ENCODE measurements at places on chromosomes 6 and 20.

- DNase-seq, result no peak
Observed at GRCh38 chr6:71130277-71130676, 158.3 kb upstream of the OGFRL1 start.

DNA sequence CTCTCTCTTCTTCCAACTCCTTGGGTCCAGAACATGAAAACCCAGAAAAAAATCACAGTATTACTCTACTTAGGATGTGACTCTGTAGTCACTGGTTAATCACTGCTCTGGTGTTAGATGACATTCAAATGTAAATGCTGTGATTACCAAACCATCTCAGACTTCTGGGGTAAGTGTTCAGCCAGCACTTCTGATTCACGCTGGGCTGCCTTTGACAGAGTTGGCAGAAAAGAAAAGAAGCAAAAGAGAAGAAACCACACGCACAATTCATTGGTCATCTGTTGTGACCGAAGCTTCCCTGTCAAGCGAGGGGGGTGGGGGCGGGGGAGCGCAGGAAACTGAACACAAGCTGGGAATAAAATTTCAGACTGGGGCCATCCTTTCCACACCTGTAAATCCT lies 82.7 kb downstream of the PSMG4 start:
- no peak for DNase-seq

DNA sequence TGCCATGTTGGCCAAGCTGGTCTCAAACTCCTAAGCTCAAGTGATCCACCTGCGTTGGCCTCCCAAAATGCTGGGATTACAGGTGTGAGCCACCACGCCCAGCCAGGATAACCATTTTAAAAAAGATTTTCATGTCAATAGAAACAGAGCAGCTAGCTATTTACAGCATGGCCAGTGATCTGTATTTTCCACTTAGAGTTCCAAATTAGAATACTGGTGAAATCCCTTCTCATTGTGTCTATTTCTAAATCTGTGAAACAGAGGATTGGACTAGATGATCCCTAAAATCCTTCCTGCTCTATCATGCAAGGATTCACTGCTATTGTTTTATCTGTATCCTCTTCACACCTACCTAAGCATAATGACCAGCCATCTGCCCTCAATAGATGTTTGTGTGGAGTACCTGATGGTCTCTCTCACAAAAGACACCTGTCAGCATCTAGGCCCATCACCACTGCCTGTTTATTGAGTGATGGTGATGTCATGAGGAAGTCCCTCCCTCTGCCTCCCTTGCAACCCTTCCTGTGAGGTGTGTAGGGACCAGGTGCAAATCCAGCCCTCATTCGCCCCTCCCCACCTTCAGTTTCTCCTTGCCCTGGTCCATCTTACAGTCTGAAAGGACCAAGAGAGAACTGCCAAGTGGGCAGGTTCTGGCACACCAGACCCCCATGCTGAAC lies 26.5 kb upstream of the SMIM29 start:
- no peak for DNase-seq

- no peak for DNase-seq
Observed at GRCh38 chr20:4603724-4604123, 118.0 kb upstream of the PRND start.

DNA sequence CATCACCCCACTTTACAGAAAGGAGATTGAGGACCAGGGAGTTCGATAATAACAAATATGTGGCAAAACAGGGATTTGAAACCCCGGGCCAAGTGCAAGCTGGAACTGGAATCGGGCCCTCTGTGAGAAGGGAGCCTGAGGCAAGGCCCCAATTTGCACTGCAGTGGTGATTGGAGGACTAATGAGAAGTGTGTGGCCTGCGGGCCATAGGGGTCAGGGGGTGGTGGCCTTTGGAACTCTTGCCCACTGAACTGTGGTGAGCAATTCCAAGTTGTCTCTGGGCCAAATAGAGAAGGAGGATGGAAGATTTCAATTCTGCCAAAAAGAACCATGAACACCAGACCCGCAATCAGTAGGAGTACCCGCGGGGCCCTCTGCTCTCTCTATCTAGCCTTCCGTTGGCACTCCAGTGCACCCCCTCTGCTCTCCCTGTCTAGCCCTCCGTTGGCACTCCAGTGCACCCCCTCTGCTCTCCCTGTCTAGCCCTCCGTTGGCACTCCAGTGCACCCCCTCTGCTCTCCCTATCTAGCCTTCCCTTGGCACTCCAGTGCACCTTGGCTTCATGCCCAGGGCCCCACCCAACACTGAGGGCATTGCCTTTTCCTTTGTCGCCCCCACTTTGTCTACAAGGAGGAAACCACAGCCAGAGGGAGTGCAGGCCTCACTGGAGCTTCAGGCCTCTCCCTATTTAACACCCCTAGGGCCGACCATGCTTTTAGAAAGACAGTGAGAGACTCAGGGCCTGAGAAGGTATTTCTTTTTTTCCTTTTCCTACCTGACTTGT lies 6.0 kb upstream of the PTPRA start:
- no peak for DNase-seq

GRCh38 chr20:43320536-43320935 lies 130.8 kb upstream of the PTPRT start:
- DNase-seq, result no peak

GRCh38 chr20:19890445-19891051 lies 126.6 kb upstream of the NAA20 start:
- DNase-seq, result no peak

GRCh38 chr6:31582230-31582643 lies at the start of gene LTB:
Gene LTB (minus strand): TSS chr6:31582424. CDS start chr6:31582417, 7 bp downstream.
- no peak for DNase-seq

GRCh38 chr6:143336446-143337152 lies 113.9 kb downstream of the ADAT2 start:
- DNase-seq, result peak; percentile 12

- no peak for DNase-seq
Observed at GRCh38 chr20:43681991-43682410, 15.1 kb downstream of the MYBL2 start.

DNA sequence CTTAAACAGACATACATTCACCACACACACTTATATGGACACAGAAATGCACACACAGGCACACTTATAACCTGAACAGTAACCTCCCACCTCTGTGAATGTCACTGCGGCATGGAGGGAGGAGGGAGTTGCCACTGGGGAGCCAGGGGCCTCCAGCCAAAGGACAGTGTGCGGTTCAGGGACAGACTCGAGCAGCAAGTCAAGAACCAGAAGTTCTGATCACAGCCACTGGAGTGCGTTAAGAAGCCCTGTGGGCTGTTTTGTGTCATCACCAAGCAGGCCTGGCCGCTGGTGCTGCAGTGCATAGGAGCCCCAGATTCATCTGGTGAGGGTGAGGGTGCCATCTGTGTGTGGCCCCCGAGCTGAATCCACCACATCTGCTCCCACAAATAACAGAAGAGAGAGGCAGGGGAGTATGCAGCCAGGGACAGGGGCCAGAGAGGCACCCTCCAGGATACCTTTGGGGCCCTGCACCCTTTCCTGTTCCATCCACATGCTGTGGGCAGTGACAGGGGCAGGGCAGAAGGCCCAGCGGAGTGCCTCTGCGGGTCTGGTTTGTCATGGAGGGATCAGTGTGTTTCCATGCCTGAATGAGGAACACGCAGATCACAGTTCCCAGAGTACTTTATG lies 20.3 kb downstream of the SYNDIG1 start:
- no peak for DNase-seq

- no peak for DNase-seq
Observed at GRCh38 chr20:5146099-5146668, 19.4 kb downstream of the CDS2 start.

DNA sequence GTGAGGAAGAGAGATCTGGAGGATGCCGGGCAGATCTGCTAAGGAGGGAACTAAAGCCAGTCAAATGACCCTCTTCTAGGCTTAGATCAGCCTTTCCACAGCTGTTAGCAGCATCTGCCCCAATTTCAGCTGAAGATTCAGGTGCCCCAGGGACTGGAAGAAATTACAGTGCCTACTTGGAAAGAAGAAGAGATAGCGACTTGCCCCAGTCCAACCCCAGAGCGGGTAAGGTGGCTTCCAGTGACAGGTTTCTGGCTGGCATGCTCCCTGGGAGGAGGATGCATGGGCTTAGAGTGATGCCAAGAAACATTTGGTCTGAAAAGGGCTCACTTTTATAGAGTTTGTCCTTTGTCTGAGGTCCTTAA lies 620 bp downstream of the TJAP1 start:
- no peak for DNase-seq

GRCh38 chr6:143058987-143059386 lies 1.7 kb upstream of the AIG1 start:
- DNase-seq, result no peak

DNA sequence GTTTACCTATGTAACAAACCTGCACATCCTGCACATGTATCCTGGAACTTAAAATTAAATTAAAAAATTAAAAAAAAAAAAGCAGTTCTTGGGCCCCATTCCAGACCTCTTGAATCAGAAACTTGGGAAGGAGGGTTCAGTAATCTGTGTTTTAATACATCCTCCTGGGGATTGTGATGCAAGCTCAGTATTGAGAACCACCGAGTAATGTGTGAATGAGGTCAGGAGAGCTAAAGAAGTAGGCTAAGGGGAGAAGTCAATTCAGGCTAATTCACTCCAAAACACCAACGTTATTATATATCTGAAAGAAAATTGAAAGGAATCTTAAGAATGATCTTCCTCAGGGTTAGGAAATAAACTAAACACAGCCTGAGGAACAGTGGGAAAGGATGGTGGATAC lies 120.4 kb downstream of the RNF144B start:
- no peak for DNase-seq

DNA sequence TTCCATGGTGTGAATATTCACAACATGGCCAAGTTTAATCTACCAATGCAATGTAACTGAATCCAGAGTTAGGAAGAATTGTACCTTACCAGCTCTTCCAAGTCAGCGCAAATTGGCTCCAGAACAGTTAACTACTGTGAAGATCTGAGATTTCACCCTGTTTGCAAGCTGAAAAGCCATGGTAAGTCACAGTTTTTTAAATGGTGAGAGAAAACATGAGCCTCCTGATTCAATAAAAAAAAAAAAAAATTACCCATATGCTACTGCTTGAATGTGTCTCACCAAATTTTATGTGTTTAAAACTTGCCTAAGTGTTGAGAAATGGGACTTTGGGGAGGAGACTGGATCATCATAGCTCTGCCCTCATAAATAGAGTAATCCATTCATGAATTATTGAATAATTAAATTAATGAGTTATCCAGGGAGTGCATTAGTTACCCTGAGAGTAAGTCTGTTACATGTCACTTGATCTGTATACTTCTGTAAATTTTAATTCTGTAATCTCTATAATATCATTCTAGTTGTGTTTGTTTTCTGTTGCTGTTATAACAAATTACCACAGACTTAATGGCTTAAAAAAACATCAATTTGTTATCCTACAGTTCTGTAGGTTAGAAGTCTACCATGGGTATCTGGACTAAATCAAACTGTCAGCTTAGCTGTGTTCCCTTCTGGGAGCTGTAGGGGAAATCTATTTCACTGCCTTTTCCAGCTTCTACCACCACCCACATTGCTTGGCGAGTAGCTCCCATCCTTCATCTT lies 1355.9 kb downstream of the GRIK2 start:
- no peak for DNase-seq

DNA sequence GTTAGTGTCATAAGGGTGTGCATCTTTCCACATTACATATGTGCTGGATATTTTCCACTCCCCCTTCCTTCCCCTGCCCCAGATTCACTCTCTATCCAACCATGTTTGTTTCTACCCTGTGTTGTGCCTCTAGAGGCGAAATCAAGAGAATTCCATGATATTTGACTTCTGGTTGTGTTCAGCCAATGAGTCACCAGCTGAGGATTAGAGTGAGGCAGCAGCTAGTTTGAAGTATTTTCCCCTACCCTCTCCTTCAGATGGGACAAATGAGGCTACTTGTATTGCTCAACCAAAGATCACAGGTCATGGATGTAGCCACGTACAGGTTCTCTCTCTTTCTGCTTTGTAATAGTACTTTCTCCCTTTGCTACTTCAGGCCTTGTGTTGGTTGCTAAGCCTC lies 24.5 kb upstream of the OR2J2 start:
- DNase-seq, result no peak

GRCh38 chr6:106287215-106287614 lies 38.3 kb downstream of the ATG5 start:
- no peak for DNase-seq

DNA sequence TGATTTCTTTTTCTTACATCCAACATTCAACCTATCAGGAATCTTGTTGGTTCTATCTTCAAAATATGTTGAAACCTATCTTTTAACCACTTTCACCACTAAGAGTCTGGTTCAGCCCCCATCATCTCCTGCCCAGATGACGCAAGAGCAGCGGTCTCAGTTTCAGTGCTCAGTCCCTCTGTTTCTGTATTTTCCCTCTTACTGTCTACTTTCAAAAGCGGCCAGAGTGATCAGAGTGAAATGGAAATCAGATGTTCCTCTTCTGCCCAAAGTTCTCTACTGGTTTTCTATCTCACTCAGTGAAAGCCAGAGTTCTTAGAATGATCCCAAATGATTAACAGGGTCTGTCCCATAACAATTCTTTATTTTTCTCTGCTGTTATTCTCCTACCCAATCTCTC lies 147.9 kb upstream of the PDE7B start:
- no peak for DNase-seq

GRCh38 chr6:169738976-169739529 lies 12.3 kb downstream of the DYNLT2 start:
- peak; percentile 82 for DNase-seq

GRCh38 chr6:11727998-11728961 lies 50.3 kb downstream of the ADTRP start:
- DNase-seq, result no peak

DNA sequence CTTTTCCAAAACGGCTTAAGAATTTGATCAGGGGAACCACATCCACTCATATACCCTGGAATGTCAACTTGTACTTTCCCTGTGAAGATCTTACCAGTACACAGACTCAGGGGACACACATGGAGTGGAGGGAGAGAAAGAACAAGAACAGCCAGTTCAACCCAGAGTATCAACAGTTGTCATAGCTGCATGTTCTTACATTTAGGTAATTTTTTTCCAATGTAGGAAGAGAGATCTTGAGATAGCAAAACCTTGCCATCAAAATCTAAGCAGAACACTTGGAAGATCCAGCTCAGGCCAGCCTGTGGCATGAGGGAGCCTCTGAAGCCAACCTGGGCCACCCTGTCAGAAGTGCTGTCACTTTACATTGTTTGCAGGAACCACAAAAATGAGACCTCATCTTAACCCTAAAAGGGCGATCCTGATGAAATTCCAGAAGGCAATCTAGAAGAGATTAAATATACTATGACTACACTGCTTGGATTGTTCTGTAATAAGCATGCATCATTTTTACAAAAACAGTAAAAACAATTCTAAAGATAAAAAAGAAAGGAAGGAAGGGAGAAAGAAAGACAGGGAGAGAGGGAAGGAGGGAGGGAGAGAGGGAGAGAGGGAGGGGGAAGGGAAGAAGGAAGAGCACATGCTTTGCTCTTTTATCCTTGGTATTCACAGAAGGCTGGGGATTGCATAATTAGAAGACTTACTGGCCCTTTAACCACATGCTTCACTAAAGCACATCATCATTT lies 124.7 kb upstream of the TCF21 start:
- peak; percentile 55 for DNase-seq

DNA sequence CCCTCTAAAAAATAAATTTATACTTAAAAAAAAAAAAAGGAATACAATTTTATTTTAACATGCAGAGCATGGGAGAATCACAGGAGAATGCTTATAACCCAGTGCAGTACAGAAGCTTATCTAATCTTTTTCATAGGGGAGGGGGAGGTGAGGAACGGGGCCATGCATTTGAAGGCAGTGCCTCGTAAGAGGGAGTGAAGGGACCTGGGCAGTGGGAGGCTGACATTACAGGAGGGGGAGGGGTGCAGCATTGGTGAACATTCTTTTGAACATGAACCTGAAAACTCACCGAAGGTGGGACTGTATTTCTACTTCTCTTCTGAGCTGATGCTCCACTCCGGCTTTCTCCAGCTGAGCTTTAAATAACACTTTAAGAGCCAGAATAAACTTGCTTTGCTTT lies 9.3 kb downstream of the AURKA start:
- DNase-seq, result no peak

GRCh38 chr6:133741375-133741861 lies 147.5 kb upstream of the TCF21 start:
- DNase-seq, result no peak

Data from NCI-H226 (cell line).